Astrocyte of the cerebellum (primary cell): ENCODE measurements at places on chromosomes 12 and 14.

- no peak for DNase-seq
Observed at GRCh38 chr12:103814436-103814835, 26.6 kb downstream of the NT5DC3 start.

DNA sequence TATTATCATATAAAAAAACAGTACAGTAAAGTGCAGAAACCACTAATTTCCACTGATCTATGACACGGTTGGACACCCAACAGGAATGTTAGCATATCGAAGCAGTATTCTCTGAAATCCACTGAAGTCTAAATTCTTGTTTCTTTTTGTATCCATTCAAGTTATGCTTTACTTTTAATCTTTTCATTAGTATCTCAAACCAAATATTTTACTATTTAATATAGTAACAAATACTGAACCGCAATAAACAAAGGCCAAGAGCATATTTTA, 41.1 kb downstream of the ATXN2 start:
- DNase-seq: peak; percentile 34

DNA sequence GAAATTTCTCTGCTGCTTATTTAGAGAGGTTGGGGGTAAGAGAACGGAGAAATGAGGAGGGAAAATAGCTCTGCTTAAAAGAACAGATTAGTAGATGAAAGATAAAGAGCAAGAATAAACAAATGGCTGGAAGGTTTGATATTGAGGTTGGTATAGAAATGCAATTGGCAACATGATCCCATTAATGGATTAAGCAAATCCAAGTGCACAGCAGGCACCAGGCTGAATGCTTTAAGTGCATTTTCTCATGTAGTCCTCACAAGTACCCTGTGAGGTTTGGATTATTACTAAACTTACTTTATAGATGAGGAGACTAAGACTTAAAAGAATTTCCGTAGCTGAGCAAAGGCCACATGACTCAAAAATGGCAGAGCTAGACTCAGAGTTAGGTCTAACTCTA, 76.9 kb upstream of the ATF1 start:
- no peak for DNase-seq

DNA sequence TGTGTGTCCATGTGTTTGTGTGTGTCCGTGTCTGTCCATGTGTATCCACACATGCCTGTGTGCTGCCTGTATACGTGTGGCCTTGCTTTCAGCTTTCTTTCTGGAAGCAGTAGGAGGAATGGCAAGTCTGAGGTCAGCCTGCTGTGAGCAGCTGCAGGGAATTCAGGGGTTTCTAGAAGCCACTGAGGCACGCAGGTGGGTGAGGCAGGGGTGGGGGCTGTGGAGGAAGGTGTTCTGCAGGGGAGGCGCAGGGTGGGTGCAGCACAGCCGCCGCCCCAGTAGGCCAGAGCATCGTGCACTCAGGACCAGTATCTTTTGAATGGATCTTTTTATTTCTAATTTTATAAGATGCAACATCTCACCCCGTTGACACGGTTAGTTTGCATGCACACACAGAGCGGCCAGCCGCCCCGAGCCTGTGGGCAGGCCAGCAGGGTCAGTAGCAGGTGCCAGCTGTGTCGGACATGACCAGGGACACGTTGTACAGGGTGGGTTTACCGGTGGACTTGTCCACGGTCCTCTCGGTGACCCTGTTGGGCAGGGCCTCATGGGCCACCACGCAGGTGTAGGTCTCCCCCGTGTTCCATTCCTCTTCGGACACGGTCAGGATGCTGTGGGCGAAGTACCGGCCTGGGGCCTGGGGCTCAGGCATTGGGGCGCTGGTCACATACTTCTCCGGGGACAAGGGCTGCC, 327.7 kb downstream of the TMEM121 start:
- DNase-seq: no peak

DNA sequence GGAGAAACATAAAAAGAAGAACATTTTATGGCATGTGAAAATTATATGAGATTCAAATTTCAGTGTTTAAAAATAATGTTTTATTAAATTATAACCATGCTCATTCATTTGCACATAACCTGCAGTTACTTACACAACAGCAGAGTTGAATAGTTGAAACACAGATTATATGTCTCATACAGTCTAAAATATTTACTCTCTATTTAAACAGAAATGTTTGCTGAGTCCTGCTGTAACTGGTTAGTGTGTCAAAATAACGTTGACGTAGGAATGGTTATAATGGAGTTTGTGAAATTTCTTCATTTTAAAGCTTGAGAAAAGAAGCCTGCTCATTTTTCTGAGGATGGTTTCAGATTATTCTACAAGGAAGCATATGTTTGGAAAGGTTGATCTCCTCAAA, 196.5 kb upstream of the GARIN2 start:
- no peak for DNase-seq

- DNase-seq: no peak
Observed at GRCh38 chr12:75550401-75551240, 39.2 kb upstream of the KRR1 start.

- no peak for DNase-seq
Observed at GRCh38 chr12:112005419-112006395, 7.3 kb downstream of the TMEM116 start.

GRCh38 chr14:31660191-31660590, 99.0 kb downstream of the NUBPL start:
- no peak for DNase-seq

GRCh38 chr14:99732436-99733210, 48.5 kb downstream of the CYP46A1 start:
- no peak for DNase-seq

DNA sequence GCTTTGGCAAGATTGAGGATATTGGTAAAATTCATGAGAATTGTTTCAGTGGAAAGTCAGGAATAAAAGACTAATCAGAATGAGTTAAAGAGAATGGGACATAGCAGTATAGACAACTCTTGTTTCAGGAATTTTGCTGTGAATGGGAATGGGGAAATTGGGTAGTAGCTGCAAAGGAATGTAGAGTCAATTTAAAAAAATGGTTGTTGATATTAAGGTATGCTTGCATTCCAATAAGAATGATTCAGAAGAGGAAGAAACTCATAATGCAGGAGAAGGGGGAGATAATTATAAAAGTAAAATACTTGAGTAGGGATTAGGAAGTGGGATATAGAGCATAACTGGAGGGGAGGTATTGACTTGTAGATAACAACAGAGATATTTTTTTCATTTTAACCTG, 40.7 kb downstream of the MNAT1 start:
- DNase-seq: peak; percentile 31

GRCh38 chr12:95326445-95326844, 108.8 kb downstream of the VEZT start:
- DNase-seq: no peak

DNA sequence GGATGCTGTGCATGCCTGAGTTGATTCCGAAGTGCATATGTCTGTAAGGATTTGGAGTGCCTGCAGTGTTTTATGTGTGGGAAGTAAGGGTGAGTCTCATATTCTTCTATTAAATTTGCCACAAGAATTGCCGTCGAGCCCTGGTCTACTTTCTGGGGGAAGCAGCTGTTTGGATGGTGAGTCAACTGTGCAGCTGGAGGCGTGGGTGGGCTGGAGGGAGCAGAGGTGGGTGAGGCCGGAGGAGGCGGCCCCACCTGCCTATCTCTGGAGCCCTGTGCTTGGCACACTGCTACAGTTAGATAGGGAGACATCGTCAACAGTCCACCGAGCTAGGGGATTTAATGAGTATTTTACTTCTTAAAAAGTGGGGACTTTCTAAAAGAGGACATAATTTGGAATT, 9.7 kb downstream of the GLRX5 start:
- DNase-seq: no peak

DNA sequence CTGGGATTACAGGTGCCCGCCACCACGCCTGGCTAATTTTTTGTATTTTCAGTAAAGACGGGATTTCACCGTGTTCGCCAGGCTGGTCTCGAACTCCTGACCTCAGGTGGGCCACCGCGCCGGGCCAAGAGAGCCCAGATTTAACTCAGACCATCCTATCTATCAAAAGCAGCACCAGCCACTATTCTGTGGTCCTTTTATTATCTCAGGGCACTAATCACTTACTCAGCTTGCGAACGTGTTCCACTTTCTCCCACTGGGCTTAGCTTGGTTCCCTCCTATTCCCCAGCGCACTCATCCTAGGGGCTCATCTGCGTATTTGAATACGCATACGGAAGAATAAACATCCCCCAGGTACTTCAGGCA, 16.2 kb upstream of the AACS start:
- DNase-seq: no peak

GRCh38 chr12:92503029-92503931, 199.5 kb upstream of the PLEKHG7 start:
- no peak for DNase-seq

GRCh38 chr14:101000711-101001250, 97.3 kb upstream of the RTL1 start:
- no peak for DNase-seq

DNA sequence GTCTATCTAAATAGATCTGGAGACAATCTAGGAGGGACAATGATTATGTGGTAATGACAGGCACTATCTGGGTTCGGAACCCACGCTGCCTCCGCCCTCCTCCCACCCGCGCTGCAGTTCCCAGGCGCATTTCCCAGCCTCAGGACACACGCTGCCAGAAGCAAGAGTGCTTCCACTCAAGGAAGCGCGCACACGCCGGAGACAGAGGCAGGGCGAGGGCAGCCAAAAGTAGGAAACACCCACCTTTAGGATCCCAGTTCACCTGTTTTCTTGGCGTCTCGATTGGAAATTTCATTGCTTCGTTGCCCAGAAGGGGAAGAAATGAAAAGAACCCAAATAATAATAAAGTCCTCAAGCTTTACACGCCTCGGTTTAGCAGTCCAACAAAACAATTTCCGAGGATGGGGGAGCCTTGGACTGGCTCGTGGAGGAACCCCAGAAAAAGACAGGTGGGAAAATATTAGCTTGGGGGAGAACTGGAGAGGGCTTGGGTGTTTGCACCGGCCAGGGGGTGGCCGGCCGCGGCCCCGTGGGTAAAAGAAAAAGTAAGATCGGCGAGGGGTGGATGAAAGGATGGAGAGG, 474 bp downstream of the KCNK10 start:
- DNase-seq: no peak
